ENCODE measurements at places on chromosomes 4 and X.

DNA sequence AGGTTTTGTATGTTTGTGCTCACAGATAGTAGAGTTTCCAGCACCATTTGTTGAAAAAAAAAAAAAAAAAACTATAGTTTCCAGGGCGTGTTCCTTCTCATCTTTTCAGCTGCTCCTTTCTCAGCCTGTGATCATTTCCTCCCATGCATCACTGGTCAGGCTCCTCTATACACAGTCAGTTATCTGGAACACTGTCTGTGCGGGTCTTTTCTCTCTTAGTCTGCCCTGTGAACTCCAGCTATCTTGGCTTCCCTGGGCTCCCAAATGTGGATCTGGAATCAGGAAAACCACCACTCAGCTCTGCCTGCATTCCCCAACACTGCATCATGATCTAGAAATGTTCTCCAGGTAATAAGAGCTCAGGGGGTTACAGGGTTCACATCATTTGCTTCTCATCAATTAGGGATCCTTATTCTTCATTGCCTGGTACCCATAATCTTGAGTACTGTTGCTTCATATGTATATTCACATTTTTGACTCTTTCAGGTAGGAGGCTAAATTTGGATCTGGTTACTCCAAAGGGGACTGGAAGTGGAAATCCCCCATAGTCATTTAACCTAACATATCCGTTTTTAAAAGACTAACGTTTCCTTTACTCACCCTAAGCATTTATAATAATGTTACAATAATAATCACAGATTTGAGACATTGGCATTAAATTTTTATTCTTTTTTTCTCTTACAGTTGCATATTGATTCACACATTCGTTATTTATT, 221.8 kb upstream of the KLF3 start:
- DNase-seq: no peak

- no peak for DNase-seq
These were observed 14.4 kb upstream of the ELF2 start for GRCh38 chr4:139191373-139191772.

DNA sequence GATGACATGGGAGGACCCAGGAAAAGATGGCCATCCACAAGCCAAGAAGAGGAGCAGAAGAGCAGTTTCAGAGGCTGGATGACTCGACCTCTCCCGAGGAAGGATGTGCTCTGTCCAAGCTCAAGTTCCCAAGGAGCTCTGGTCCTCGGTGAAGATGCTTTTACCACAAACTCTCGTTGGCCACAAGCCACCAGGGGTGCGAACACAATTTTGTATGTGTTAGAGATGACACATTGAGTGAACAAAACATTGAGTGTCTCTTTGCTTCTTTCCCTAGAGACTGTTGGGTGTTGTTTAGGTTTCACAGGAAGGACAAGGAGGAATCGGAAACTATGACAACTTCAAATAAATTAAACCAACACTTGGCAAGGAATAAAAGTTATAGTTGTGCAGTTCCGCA, 26.3 kb downstream of the FGFBP1 start:
- no peak for DNase-seq

- no peak for DNase-seq
These were observed 2.4 kb downstream of the ZFYVE28 start for GRCh38 chr4:2415881-2416563.

Data from right atrium auricular region (tissue), 2 donors.